Type B pancreatic cell (in vitro differentiated cells): ENCODE measurements at places on chromosomes 1 and 21. TPM values are rescaled to one million over a fixed set of nuclear protein-coding genes. Genes with fewer than 3 reads are reported as not detected.
A peak's percentile ranks its signal among the peaks of the same experiment; 100 is the strongest.

DNA sequence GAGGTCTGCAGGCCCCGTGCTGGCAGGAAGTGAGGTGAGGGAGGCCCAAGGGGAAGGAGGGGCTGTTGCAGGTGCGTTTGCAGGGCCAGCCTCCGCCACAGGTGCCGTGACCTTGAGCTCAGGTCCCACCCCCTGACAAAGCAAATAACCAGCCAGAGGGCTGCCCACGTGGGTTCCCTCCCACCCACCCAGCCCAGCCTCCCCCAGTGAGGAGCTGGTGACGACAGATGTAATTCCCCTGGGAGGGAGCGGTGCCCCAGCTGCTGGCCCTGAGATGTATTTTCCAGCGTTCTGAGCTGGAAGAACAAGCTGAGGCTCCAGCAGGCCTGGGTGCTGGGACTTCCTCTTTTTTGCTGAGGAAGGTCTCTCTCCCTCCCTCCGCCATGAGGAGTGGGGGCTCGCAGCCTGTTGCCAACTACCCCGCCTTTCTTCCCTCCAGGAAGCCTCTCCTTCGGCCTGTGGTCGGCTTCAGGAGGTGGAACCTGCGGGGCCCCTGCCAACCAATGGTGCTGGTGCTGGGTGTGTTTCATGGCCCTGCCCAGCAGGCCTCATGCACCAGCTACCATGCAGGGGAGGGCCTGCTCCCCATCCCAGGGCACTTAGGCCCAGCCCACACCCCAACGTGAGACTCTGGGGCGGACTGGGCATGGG, 153.2 kb downstream of the PRDM16 start:
- H3K36me3 ChIP-seq: no peaks in the 10 kb centered on the region
- no peak overlapping the region for H3K27ac ChIP-seq
- peaks cover 62% of the 10 kb centered on the region for H3K4me1 ChIP-seq
- peak overlapping the region; percentile 35 for H3K4me3 ChIP-seq
- peaks cover 62% of the 10 kb centered on the region for H3K27me3 ChIP-seq

DNA sequence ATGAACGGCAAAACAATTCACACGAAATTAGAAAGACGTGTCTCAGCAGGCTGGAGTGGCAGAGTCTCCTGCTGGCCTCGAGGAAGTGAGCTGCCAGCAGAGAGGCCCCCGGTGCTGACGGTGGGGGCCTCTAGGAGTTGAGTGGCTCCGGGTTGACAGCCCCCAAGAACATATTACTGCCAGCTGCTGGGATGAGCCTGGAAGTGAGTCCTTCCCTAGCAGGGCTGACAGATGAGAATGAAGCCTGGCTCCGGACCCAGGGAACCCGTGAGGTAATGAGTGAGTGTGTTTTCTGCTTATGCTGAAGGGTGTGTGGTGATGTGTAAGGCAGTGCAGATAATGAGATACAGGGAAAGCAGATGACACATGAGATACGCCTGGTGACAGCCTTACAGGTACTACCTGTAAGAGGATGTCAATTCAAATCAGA, 23.5 kb upstream of the LRRC47 start:
- peaks cover 9% of the 10 kb centered on the region for H3K36me3 ChIP-seq
- no peak overlapping the region for H3K27ac ChIP-seq
- no peak for DNase-seq
- H3K4me3 ChIP-seq: no peak overlapping the region

GRCh38 chr1:195791796-195792195, 816.4 kb downstream of the KCNT2 start:
- no peak overlapping the region for H3K27ac ChIP-seq
- no peaks in the 10 kb centered on the region for H3K4me1 ChIP-seq
- H3K36me3 ChIP-seq: no peaks in the 10 kb centered on the region
- no peaks in the 10 kb centered on the region for H3K27me3 ChIP-seq
- no peak for DNase-seq

DNA sequence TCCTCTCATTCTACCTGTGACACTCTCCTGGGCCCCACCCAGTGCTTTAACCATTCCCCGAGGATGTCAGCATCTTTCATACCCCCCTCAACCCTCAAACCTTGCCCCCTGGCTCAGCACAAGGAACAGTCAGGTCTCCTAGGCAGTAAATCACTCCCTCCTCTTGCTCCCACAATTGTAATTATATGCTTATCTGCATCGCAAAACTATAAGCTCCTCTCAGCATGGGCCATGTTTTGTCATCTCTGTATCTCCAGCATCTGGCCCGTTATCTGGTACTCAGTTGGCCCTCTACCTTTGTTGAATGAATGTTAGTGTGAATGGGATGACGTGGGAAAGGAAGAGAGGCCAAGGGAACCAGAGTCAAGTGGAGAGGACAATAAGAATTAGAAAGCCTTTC, 2.8 kb upstream of the ELOVL1 start:
- H3K27me3 ChIP-seq: no peaks in the 10 kb centered on the region
- no peak for DNase-seq
- peaks cover 16% of the 10 kb centered on the region for H3K4me1 ChIP-seq
- no peak overlapping the region for H3K27ac ChIP-seq
- peaks cover 7% of the 10 kb centered on the region for H3K36me3 ChIP-seq

GRCh38 chr1:239262538-239262937, 123.8 kb upstream of the CHRM3 start:
- DNase-seq: no peak
- peak overlapping the region; percentile 14 for H3K4me3 ChIP-seq
- no peak overlapping the region for H3K27ac ChIP-seq
- H3K4me1 ChIP-seq: no peaks in the 10 kb centered on the region
- H3K36me3 ChIP-seq: no peaks in the 10 kb centered on the region
- H3K27me3 ChIP-seq: no peaks in the 10 kb centered on the region

DNA sequence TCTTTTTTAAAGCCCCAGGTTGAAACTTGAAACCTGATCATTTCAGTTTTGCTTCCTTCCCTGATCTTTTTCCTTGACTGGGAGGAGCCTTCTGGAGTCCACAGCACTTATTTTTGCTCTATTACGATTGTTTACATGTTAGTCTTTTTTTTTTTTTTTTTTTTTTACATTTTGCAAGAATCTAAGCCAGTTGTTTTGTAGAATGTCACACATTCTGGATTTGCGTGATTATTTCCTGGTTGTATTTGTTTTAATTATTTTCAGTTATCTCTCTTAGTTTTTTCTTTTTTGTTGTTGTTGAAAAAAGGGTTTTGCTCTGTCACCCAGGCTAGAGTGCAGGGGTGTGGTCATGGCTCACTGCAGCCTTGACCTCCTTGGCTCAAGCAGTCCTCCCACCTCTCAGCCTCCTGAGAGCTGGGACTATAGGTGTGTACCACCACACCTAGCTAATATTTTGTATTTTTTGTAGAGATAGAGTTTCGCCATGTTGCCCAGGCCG, 32.8 kb downstream of the OSBPL9 start:
- no peaks in the 10 kb centered on the region for H3K27me3 ChIP-seq
- H3K36me3 ChIP-seq: peaks cover 6% of the 10 kb centered on the region
- H3K27ac ChIP-seq: peak overlapping the region; percentile 61
- H3K4me3 ChIP-seq: peak overlapping the region; percentile 18
- H3K4me1 ChIP-seq: peaks cover 28% of the 10 kb centered on the region

DNA sequence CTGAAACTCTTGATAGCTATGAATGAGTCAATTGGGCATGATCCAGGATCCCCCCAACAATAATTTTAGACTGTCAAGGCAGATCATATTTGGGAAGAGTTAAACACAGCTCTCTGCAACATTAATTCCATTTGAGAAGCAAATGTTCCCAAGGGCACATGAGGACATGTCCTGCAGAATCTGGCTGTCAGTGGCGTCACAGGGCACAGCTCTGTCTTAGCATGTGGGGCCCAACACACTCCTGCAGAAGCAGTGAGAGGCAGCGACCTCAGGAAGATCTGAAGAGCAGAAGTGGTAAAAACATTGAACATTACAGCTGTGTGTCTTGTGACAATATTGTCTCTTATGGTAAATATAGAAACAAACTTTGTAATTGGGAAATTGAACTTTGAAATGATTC, 197.1 kb upstream of the PBX1 start:
- H3K4me1 ChIP-seq: no peaks in the 10 kb centered on the region
- H3K4me3 ChIP-seq: no peak overlapping the region
- no peak overlapping the region for H3K27ac ChIP-seq

GRCh38 chr1:7656557-7657215, 114.4 kb upstream of the VAMP3 start:
- no peak overlapping the region for H3K27ac ChIP-seq
- no peaks in the 10 kb centered on the region for H3K36me3 ChIP-seq
- no peaks in the 10 kb centered on the region for H3K27me3 ChIP-seq
- H3K4me3 ChIP-seq: no peak overlapping the region
- H3K4me1 ChIP-seq: peaks cover 4% of the 10 kb centered on the region

DNA sequence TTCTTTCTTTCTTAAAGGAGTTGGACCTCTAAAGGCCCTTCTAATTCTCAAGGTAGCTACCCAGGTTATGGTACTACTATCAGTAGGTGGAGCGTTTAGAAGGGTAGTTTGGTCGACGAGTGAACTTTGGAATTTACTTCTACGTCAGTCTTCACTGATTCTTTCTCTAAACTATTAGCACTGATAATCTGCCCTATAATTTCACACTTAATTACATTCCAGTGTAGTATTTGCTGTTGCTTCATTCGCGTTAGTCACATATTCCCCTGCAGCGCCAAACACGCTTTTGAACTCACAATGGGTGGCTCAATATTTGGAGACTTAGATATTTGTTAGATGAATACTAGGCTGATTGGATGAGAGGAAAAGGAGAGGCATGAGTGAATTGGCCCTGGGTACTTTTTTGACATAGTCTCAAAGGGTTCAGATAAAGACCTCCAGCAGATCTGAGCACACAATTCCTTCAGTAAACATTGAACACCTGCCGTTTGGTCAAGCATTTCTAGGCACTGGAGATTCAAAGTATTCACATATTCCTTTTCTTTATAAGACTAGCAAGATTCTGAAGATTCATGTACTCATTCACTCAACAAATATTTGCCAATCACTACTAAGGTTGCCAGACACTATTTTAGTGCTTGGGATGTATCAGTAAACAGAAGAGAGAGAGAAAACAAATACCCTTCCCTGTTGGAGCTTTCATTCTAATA, 929 bp upstream of the FOXJ3 start:
- H3K4me1 ChIP-seq: peaks cover 32% of the 10 kb centered on the region
- peak overlapping the region; percentile 84 for H3K27ac ChIP-seq
- H3K27me3 ChIP-seq: no peaks in the 10 kb centered on the region
- no peaks in the 10 kb centered on the region for H3K36me3 ChIP-seq

GRCh38 chr1:29254346-29254745, 18.0 kb downstream of the PTPRU start:
- peaks cover 3% of the 10 kb centered on the region for H3K36me3 ChIP-seq
- H3K27ac ChIP-seq: no peak overlapping the region
- H3K4me3 ChIP-seq: no peak overlapping the region
- H3K4me1 ChIP-seq: peaks cover 42% of the 10 kb centered on the region

- no peak overlapping the region for H3K4me3 ChIP-seq
- H3K27ac ChIP-seq: no peak overlapping the region
- DNase-seq: no peak
Measured at GRCh38 chr1:64358692-64359091, 111.2 kb upstream of the CACHD1 start.

GRCh38 chr1:30219675-30220074, 503.7 kb downstream of the MATN1 start:
- H3K27me3 ChIP-seq: peaks cover 16% of the 10 kb centered on the region
- peaks cover 22% of the 10 kb centered on the region for H3K4me1 ChIP-seq
- H3K27ac ChIP-seq: no peak overlapping the region
- no peak overlapping the region for H3K4me3 ChIP-seq
- DNase-seq: no peak

- H3K4me3 ChIP-seq: peak overlapping the region; percentile 57
- no peak for DNase-seq
- peak overlapping the region; percentile 21 for H3K27ac ChIP-seq
- H3K36me3 ChIP-seq: peaks cover 15% of the 10 kb centered on the region
- H3K4me1 ChIP-seq: peaks cover 16% of the 10 kb centered on the region
Measured at GRCh38 chr21:44958471-44959191, 18.8 kb downstream of the SLX9 start.

- H3K27ac ChIP-seq: no peak overlapping the region
- peaks cover 17% of the 10 kb centered on the region for H3K4me1 ChIP-seq
- no peaks in the 10 kb centered on the region for H3K27me3 ChIP-seq
Measured at GRCh38 chr1:50667710-50668356, 244.6 kb upstream of the DMRTA2 start.

DNA sequence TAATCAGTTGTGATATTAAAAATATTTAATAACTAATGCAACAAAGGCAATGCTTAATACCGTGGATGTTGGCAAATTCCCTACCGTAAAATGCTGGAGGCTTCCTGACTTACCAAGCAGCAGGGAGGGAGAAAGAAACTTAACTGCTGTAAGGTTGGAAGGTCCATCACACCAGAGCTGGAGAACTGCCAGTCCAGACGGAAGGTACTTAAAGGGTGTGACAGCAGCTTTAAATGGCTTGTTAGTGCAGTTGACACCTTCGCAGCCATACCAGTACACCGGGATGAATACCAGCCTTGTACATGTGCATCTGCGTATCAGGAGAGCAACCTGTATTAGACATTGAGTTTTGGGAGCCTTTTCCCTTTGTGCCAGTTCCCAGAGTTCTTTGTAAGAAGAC, 269.5 kb upstream of the NCAM2 start:
- DNase-seq: no peak
- H3K27ac ChIP-seq: no peak overlapping the region
- no peak overlapping the region for H3K4me3 ChIP-seq
- H3K36me3 ChIP-seq: no peaks in the 10 kb centered on the region
- no peaks in the 10 kb centered on the region for H3K27me3 ChIP-seq
- H3K4me1 ChIP-seq: peaks cover 17% of the 10 kb centered on the region

GRCh38 chr21:36551731-36552433, 72.0 kb upstream of the CLDN14 start:
- peaks cover 40% of the 10 kb centered on the region for H3K27me3 ChIP-seq
- H3K4me3 ChIP-seq: peak overlapping the region; percentile 51
- H3K4me1 ChIP-seq: peaks cover 34% of the 10 kb centered on the region
- H3K36me3 ChIP-seq: no peaks in the 10 kb centered on the region
- no peak overlapping the region for H3K27ac ChIP-seq

GRCh38 chr1:69661686-69662085, 94.0 kb downstream of the LRRC7 start:
- no peak for DNase-seq
- no peak overlapping the region for H3K4me3 ChIP-seq
- no peaks in the 10 kb centered on the region for H3K27me3 ChIP-seq
- H3K4me1 ChIP-seq: no peaks in the 10 kb centered on the region

- no peak overlapping the region for H3K27ac ChIP-seq
- H3K4me1 ChIP-seq: no peaks in the 10 kb centered on the region
- DNase-seq: no peak
- peaks cover 6% of the 10 kb centered on the region for H3K36me3 ChIP-seq
- no peaks in the 10 kb centered on the region for H3K27me3 ChIP-seq
- no peak overlapping the region for H3K4me3 ChIP-seq
Measured at GRCh38 chr1:92538048-92538412, 51.3 kb upstream of the GFI1 start.

Gene LRRC39
- 0.40 and 0.63 TPM in 2 replicates for total RNA-seq

Gene RIPPLY3
- 0.93 and 3.7 TPM in 2 replicates for total RNA-seq

Gene WNT2B
- total RNA-seq: 2.7 and 41.0 TPM in 2 replicates

Gene RGS13
- 0.19 TPM in 1 of 2 replicates, not detected in the other for total RNA-seq

Gene ZBTB8B
- total RNA-seq: 0.74 and 1.9 TPM in 2 replicates

Gene TMEM167B
- total RNA-seq: 29.6 and 38.8 TPM in 2 replicates

Gene KMO
- total RNA-seq: 0.17 and 1.1 TPM in 2 replicates

Gene EFNA4
- total RNA-seq: 21.2 and 22.1 TPM in 2 replicates
